ENCODE measurements at places on chromosomes 4 and X. TPM values are rescaled to one million over a fixed set of nuclear protein-coding genes. Genes with fewer than 3 reads are reported as not detected.
A peak's percentile ranks its signal among the peaks of the same experiment; 100 is the strongest.

GRCh38 chr4:174520660-174521059 lies 1.6 kb downstream of the HPGD start:
- DNase-seq = no peak
- H3K36me3 ChIP-seq = no peaks in the 10 kb centered on the region
- no peaks in the 10 kb centered on the region for H3K27me3 ChIP-seq
- H3K4me1 ChIP-seq = peaks cover 27% of the 10 kb centered on the region
- peak overlapping the region; percentile 59 for H3K27ac ChIP-seq

- no peak overlapping the region for H3K4me3 ChIP-seq
- H3K4me1 ChIP-seq = no peaks in the 10 kb centered on the region
- DNase-seq = no peak
- H3K27ac ChIP-seq = no peak overlapping the region
Observed at GRCh38 chr4:119315036-119315435, 6.9 kb downstream of the FABP2 start.

GRCh38 chr4:6191448-6192130 lies 8.8 kb downstream of the JAKMIP1 start:
- H3K4me3 ChIP-seq = no peak overlapping the region
- no peak overlapping the region for H3K27ac ChIP-seq
- no peak for DNase-seq
- H3K4me1 ChIP-seq = no peaks in the 10 kb centered on the region
- no peaks in the 10 kb centered on the region for H3K27me3 ChIP-seq
- no peaks in the 10 kb centered on the region for H3K36me3 ChIP-seq

- H3K27ac ChIP-seq = no peak overlapping the region
- no peaks in the 10 kb centered on the region for H3K27me3 ChIP-seq
- no peak for DNase-seq
- H3K4me3 ChIP-seq = no peak overlapping the region
- no peaks in the 10 kb centered on the region for H3K4me1 ChIP-seq
Observed at GRCh38 chr4:121108557-121108956, 36.2 kb upstream of the NDNF start.

DNA sequence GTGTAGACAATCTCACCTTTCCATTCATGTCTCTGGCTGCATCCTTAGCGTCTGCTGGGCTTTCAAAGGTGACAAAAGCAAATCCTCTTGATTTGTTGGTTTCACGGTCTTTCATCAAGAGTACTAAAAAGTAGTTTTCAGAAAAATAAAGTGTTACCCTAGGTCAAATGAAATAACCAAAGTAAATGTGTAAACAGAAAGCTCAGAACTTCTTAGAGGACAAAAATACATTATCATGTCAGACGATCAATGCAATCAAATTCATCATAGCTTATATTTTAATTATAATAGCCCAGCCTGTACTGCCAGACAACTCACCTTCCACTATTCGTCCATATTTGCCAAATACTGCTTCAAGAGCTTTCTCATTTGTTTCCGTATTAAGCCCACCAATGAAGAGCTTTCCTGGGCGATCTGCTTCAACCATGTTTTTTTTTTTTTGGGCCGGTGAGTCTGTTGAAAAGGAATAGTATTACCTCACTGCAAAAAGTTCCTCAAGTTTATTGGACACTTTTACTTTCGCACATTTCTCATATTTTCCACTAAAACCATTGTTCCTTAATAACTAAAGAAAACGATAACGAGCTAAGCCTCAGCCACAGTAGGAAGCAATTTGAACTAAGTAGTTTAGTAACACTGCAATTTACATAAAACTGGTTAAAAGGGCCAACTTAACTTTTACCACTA lies 1.4 kb downstream of the RBMX start:
- H3K4me3 ChIP-seq = peak overlapping the region; percentile 66
- H3K27ac ChIP-seq = peak overlapping the region; percentile 93
- DNase-seq = no peak

DNA sequence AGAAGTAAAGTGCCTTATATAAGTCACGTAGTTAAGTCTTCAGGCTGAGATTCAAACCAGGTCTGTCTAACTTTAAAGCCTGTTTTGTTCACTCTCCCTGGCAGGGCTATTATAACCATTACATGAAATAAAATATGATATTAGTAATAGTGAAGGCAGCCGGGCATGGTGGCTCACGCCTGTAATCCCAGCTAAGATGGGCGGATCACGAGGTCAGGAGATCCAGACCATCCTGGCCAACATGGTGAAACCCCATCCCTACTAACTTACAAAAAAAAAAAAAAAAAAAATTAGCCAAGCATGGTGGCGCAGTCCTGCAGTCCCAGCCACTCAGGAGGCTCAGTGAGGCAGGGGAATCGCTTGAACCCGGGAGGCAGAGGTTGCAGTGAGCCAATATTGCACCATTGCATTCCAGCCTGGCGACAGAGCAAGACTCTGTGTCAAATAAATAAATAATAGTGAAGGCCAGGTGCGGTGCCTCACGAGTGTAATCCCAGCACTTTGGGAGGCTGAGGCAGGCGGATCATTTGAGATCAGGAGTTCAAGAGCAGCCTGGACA lies 22.1 kb upstream of the SOWAHD start:
- H3K4me1 ChIP-seq = no peaks in the 10 kb centered on the region
- H3K27ac ChIP-seq = no peak overlapping the region
- no peaks in the 10 kb centered on the region for H3K36me3 ChIP-seq
- no peaks in the 10 kb centered on the region for H3K27me3 ChIP-seq
- H3K4me3 ChIP-seq = no peak overlapping the region

TASL gene
- 0.49 TPM for total RNA-seq

DNA sequence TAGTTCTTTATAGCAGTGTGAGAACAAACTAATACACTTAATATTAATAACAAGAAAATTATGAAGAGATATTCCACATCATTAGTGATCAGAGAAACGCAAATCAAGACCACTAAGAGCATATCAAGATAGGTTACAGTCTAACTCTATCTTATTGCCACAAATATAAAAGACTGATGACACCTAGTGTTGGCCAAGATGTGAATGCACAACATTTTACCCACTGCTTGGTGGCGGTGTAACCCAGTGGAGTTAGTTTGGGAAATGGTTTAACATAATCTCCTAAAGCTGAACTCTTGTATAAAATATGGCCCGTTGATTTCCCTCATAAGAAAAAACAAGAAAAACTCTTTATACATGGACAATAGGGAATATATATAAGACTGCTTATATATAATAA lies 92.4 kb downstream of the SLITRK2 start:
- no peak for DNase-seq
- no peaks in the 10 kb centered on the region for H3K36me3 ChIP-seq
- no peak overlapping the region for H3K4me3 ChIP-seq
- H3K27me3 ChIP-seq = no peaks in the 10 kb centered on the region

ATP2B3 gene
- total RNA-seq = 0.25 TPM

GRCh38 chr4:153527690-153528089 lies 61.5 kb downstream of the TMEM131L start:
- H3K4me3 ChIP-seq = no peak overlapping the region
- DNase-seq = no peak
- H3K27ac ChIP-seq = no peak overlapping the region
- H3K4me1 ChIP-seq = peaks cover 53% of the 10 kb centered on the region
- no peaks in the 10 kb centered on the region for H3K27me3 ChIP-seq

Data from vagina (tissue), 2 donors.